Lung (tissue), 17 donors: ENCODE measurements at places on chromosomes 3 and 15. TPM values are rescaled to one million over a fixed set of nuclear protein-coding genes. Genes with fewer than 3 reads are reported as not detected.
A peak's percentile ranks its signal among the peaks of the same experiment; 100 is the strongest.

- H3K27ac ChIP-seq: no peak overlapping the region
- no peak overlapping the region for H3K4me3 ChIP-seq
- H3K4me1 ChIP-seq: peaks cover 44% of the 10 kb centered on the region
- DNase-seq: no peak
- no peaks in the 10 kb centered on the region for H3K27me3 ChIP-seq
- H3K36me3 ChIP-seq: peaks cover 4% of the 10 kb centered on the region
Observed at GRCh38 chr3:29555590-29555989, 274.7 kb downstream of the RBMS3 start.

The PLSCR4 gene
- 10.8 TPM for polyA plus RNA-seq

DNA sequence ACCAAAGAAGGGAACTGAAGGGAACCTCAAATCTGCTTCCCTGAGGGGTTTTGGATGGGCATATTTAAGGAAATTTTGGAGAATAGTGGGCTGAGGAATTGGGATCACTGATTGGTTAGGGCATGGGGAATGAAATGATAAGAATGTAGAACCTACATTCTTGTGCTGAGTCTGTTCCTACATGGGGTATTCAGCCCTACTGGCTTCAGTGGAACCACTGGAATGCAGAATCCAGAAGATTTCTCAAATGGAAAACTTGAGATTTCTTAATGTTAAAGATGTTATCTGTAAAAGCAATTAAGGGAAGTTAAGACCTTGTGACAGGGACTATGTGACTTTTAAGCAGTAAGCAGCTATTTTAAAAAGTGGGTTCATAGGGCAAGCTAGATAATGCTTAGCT, 1062.4 kb downstream of the AGBL1 start:
- peaks cover 8% of the 10 kb centered on the region for H3K4me1 ChIP-seq
- no peaks in the 10 kb centered on the region for H3K27me3 ChIP-seq
- no peak overlapping the region for H3K27ac ChIP-seq
- no peak for DNase-seq

DNA sequence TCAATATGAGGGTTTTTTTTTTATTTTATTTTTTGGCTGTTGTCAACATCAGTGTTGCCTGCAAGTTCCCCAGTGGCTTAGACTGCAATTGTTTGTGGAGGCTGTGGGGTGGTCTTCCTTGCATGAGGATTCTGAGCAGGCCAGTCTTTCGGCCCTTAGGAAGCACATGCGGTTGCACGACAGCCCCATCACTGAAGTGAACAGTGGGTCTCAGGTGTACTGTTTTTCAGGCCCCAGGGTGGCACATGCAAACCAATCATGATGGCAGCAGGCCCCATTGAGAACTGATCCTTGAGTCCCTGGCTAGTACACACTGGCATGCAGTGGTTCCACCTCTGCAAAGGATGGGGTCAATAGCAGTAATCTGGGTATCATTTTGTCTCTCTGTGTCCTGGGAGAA, 768.7 kb downstream of the EPHA3 start:
- H3K27me3 ChIP-seq: no peaks in the 10 kb centered on the region
- no peak overlapping the region for H3K4me3 ChIP-seq
- DNase-seq: no peak

- DNase-seq: no peak
- no peaks in the 10 kb centered on the region for H3K36me3 ChIP-seq
- H3K4me1 ChIP-seq: peaks cover 19% of the 10 kb centered on the region
- H3K27me3 ChIP-seq: peaks cover 89% of the 10 kb centered on the region
- no peak overlapping the region for H3K4me3 ChIP-seq
Observed at GRCh38 chr3:147397875-147398812, 8.2 kb downstream of the ZIC4 start.

DNA sequence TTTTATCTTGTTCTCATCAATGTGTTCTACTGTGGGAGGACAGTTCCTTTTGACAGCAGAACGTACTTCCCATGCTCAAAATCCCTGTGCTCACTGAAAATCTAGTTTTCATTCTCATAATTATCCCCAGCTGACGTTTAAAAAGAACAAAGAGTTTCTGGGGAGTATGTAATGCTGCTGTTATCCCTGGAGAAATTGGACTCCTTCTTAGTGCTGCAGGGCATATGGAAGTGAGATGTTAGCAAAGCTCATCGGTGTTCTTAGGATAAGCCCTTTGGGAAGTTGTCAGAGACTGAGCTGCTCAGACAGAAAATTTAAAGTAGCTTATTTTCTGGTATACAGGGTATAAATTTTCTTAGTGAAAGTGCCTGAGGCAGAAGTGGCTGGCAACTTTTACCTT, 66.5 kb downstream of the CDAN1 start:
- DNase-seq: no peak
- no peak overlapping the region for H3K27ac ChIP-seq

The RTP1 gene
- polyA plus RNA-seq: not detected

- DNase-seq: peak; percentile 49
- H3K36me3 ChIP-seq: no peaks in the 10 kb centered on the region
Observed at GRCh38 chr3:147408188-147409100, 721 bp upstream of the ZIC1 start.

DNA sequence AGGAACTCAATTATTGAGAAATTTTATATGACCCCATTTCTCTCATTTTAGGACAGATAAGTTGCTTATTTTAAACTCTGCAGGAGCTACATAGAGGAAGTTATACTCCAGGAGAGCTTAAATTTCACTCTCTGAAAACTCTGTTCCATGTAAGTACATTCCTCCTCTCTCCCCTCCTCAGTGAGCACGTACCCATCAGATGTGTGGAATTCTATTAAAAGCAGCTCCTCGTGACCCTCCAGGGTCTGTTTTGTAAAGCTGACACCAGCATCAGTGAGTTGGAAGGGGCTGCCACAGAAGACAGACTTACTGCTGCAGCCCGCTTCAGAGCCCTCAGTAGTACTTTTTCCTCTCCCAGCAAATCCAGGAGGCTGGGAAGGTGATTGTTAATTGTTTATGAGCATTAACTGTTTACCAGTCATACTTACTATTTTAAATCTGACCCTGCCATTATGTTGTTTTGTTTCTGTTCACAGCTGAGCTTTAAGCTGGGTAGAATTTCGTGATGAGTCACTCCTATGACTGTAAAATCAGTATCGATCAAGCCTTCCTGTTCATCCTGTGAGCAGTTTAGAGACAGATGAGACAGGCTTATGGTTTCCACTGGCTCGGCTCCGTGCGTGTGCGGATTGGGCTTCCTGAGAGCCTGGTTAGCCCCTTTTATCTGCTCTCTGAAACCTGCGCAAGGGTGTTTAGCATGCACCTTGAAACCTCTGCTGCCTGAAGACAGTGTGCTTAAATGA, 20.4 kb downstream of the IGF1R start:
- peak overlapping the region; percentile 61 for H3K27ac ChIP-seq
- no peaks in the 10 kb centered on the region for H3K36me3 ChIP-seq
- no peak overlapping the region for H3K4me3 ChIP-seq
- H3K4me1 ChIP-seq: peaks cover 21% of the 10 kb centered on the region
- DNase-seq: no peak
- H3K27me3 ChIP-seq: no peaks in the 10 kb centered on the region

The CCK gene
- polyA plus RNA-seq: 1.2 TPM

- H3K27me3 ChIP-seq: no peaks in the 10 kb centered on the region
- no peaks in the 10 kb centered on the region for H3K36me3 ChIP-seq
- no peak overlapping the region for H3K27ac ChIP-seq
Observed at GRCh38 chr3:142705198-142705597, 18.6 kb upstream of the TRPC1 start.

GRCh38 chr3:178706411-178706810, 170.2 kb downstream of the KCNMB2 start:
- DNase-seq: no peak
- no peaks in the 10 kb centered on the region for H3K36me3 ChIP-seq
- no peak overlapping the region for H3K4me3 ChIP-seq
- H3K27ac ChIP-seq: no peak overlapping the region
- no peaks in the 10 kb centered on the region for H3K4me1 ChIP-seq
- H3K27me3 ChIP-seq: no peaks in the 10 kb centered on the region

DNA sequence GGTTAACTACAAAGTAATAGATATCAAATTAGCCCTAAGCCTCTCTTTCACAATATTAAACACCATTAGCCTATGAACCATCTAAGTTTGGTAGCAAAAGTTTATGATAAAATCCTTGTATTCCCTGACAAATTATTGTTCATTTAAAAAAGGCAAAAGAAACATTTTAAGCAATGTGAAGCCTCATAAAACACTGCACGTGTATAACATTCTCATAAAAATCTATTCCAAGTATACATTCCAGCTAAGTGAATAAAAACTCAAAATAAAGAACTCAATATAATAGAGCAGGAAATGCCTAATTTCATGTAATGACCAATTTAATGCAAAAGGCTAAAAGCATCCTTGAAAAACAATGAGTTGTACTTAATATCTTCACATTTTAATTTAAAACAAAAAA, 27.7 kb downstream of the TNIK start:
- no peaks in the 10 kb centered on the region for H3K36me3 ChIP-seq
- peaks cover 1% of the 10 kb centered on the region for H3K4me1 ChIP-seq
- no peak overlapping the region for H3K4me3 ChIP-seq
- H3K27me3 ChIP-seq: no peaks in the 10 kb centered on the region
- no peak overlapping the region for H3K27ac ChIP-seq

- H3K4me1 ChIP-seq: peaks cover 3% of the 10 kb centered on the region
- peak overlapping the region; percentile 73 for H3K27ac ChIP-seq
- H3K4me3 ChIP-seq: no peak overlapping the region
- no peaks in the 10 kb centered on the region for H3K27me3 ChIP-seq
- no peak for DNase-seq
Observed at GRCh38 chr15:22968366-22968765, 11.8 kb downstream of the CYFIP1 start.

The PRICKLE2 gene
- polyA plus RNA-seq: 4.0 TPM

DNA sequence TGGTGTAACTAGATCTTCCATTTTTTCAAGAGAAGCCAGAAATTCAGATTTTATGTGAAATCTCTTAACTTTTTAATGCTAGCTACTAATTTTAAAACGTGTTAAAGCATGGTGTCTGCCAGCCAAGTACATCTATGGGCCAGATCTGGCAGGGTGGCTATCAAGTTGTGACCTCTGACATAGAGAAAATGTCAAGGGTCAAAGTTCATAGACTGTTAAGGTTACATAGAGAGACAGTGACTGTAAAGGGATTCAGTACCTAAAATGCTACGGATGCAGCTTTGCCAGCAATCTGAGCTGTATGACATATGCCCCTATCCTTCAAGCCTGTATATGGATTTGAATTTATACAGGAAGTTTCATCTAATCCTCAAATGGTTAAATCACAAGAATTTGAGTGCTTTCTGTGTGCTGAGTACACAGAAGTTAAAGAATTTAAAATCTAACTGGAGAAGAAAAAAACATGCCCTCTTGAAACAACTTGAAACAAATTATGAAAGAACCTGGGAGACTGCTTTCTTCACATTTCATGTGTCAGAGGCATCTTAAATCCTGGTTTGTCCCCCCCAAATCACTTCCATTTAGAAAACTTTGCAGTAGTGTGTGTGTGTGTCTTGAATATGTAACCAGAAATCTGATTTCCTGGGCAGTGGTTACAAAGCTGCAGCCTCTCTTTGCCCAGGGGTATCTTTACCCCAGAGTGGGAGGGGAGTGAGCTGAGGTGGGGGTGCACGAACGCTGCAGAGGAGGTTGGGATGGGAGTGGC, 895 bp upstream of the ARHGAP31 start:
- H3K27me3 ChIP-seq: no peaks in the 10 kb centered on the region
- peak overlapping the region; percentile 94 for H3K27ac ChIP-seq
- peak overlapping the region; percentile 83 for H3K4me3 ChIP-seq
- H3K36me3 ChIP-seq: peaks cover 13% of the 10 kb centered on the region
- DNase-seq: peak; percentile 73

The IL12A gene
- 2.9 TPM for polyA plus RNA-seq

- no peak overlapping the region for H3K27ac ChIP-seq
- H3K4me1 ChIP-seq: no peaks in the 10 kb centered on the region
- no peak for DNase-seq
- H3K4me3 ChIP-seq: no peak overlapping the region
- no peaks in the 10 kb centered on the region for H3K36me3 ChIP-seq
Observed at GRCh38 chr3:89002191-89002590, 105.2 kb upstream of the EPHA3 start.

DNA sequence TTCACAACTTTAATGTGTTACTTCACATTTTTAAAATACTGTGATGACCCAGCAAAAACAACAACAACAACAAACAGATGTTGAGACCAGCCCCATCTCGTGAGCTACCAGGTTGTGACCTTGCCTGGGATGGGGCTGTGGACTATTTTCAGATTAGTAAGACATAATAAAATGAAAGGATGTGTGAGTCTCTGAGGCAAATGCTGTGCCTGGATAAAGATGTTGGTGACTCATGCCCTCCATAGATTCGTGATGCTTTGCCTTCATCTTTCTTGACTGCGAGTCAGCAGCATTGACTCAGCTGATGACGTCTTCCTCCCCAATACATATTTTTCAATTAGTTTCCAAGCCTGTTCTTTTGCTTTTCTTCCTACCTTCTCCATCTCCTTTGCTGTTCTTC, 453.0 kb upstream of the CFAP20DC start:
- H3K27me3 ChIP-seq: peaks cover 4% of the 10 kb centered on the region
- H3K4me1 ChIP-seq: no peaks in the 10 kb centered on the region
- no peak for DNase-seq
- no peak overlapping the region for H3K4me3 ChIP-seq

The ACKR2 gene
- 1.5 TPM for polyA plus RNA-seq

GRCh38 chr3:41265823-41266273, 66.5 kb downstream of the CTNNB1 start:
- H3K4me1 ChIP-seq: no peaks in the 10 kb centered on the region
- DNase-seq: peak; percentile 73
- H3K27ac ChIP-seq: no peak overlapping the region

GRCh38 chr3:78268087-78268486, 1228.2 kb downstream of the ROBO2 start:
- no peaks in the 10 kb centered on the region for H3K36me3 ChIP-seq
- no peak overlapping the region for H3K4me3 ChIP-seq
- no peaks in the 10 kb centered on the region for H3K4me1 ChIP-seq
- no peak overlapping the region for H3K27ac ChIP-seq

DNA sequence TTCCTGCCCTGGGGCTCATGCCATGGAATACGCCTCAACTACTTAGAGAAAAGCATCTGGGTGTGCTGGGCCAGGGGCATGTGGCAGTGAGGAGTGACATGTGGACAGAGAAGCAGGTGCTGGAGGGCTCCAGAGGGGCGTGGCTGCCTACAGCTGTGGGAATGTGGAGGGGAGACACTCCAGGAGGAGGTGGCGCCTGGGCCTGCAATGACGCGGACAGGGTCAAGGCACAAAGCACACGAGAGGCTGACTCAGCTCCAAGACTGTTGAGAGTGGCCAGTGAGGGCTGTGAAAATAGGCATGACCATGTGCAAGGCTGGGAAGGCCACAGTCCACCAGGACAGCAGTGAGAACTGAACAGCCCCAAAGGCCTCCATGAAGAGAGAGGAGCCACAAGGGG, 48.5 kb downstream of the PTH1R start:
- H3K27ac ChIP-seq: peak overlapping the region; percentile 83
- H3K4me3 ChIP-seq: no peak overlapping the region

DNA sequence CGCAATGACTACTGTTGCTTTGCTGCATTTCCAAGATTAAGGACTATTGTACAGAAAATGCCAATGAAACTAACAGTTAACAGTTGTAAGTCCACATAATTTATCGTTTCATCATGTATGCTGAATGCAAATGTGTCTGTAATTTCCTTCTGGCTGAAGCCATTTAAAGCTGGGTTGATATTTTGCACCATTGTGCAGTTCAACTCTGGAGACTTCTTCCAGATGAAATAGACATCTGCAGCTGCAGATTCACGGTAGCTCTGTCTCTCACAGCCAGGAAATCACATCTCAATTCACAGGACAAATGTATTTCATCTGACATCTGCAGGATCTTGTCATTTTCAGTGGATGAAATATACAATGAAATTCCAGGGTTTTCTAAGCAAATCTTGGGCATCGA, 145.4 kb downstream of the CHL1 start:
- H3K36me3 ChIP-seq: no peaks in the 10 kb centered on the region
- H3K4me1 ChIP-seq: no peaks in the 10 kb centered on the region
- H3K27ac ChIP-seq: no peak overlapping the region
- no peak overlapping the region for H3K4me3 ChIP-seq
